ENCODE measurements at places on chromosomes 5 and 9.

DNA sequence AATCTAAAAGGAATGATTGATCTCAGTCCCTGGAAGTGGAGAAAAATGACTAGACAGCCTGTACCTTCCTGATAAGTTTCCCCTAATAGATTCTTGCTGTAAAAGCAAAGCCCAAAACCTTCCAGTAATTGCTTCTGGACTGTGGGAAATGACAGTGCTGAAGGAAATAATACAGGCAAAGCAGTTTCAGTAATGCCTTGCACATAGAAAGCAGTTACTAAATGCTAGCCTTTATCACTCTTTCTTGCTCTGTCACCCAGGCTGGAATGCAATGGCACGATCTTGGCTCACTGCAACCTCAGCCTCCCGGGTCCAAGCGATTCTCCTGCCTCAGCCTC lies 50.3 kb downstream of the MAP1B start:
- no peak for DNase-seq

GRCh38 chr9:5665059-5665458 lies 36.2 kb downstream of the RIC1 start:
- no peak for DNase-seq

DNA sequence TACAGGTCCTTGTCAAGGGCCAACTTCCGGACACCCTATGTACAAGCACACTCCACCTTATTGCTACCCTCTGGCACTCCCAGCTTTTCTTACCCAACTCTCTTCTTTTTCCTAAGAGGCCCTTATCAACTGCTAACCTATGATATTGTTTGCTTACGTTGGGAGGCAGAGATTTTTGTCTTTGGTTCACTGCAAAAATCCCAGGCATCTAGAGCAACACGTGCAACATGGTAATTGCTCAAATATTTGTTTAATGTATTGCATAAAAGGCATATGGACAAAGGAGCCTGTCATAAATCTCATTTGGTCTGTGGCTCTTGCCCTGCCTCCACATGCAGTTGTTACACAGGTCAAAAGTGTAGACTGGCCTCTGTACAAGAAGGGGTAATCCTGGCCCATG lies 35.8 kb upstream of the ATP10B start:
- no peak for DNase-seq

DNA sequence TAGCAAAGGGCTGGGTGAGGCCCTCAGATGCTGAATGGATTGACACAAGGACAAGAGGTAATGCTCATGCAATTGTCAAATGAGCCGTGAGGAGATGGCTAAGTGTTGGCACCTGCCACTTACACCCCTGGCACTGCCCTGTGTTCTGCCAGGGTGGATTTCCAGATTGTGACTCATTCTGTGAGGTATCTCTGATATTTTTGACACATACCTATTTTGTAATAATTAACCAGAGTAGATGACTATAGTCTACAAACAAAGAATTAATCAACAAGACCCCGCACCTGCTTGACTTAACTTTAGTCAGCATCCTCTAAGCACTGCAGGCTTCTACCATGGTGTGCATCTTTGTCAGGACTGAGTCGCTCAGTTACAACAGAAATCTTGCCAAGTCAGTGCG lies 200.8 kb downstream of the DIRAS2 start:
- DNase-seq: no peak

- peak; percentile 46 for DNase-seq
Measured at GRCh38 chr9:214648-215493, at the start of gene DOCK8. Gene DOCK8 (plus strand): TSS chr9:214865. CDS start chr9:214977, 112 bp downstream.

- DNase-seq: no peak
Measured at GRCh38 chr9:114046875-114047274, 31.2 kb downstream of the AMBP start.

DNA sequence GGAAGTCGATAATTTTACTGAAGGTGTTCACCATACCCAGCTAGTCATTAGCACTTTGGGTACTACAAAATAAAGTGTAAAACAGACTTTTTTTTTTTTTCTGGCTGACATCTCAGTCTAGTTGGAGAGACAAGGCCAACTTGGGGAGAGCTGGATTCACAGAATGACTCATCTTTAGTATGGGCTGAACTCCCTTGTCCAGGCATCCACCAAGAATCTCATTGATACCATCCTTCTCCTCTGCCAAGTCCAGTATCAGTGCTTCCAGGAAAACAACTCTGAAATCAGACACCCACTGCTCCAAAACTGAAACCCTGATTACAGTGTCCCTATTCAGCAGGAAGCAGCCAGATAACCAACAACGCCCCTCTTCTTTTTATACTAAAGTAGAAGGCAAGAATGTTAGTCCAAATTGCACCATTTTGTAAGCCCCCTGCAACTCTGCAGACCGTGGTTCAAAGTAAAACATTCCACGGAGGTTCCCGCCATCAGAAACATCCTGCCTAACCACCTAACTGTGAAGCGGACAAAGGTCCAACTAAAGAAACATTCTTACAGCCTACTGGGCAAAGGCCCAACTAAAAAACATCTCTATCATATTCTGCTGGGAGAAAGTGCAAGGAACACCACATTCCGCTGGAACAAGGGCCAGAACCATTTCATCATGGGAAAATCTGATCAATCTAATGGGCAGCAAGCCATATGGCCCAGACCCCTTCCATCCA lies 728.2 kb downstream of the BRINP1 start:
- peak; percentile 29 for DNase-seq

GRCh38 chr5:89105171-89105695 lies 222.2 kb upstream of the MEF2C start:
- no peak for DNase-seq

- peak; percentile 11 for DNase-seq
Measured at GRCh38 chr9:72623156-72623555, 101.7 kb downstream of the TMC1 start.

- no peak for DNase-seq
Measured at GRCh38 chr5:110807169-110807568, 68.4 kb downstream of the SLC25A46 start.

GRCh38 chr5:160466889-160467554 lies 45.4 kb downstream of the PTTG1 start:
- DNase-seq: peak; percentile 48

DNA sequence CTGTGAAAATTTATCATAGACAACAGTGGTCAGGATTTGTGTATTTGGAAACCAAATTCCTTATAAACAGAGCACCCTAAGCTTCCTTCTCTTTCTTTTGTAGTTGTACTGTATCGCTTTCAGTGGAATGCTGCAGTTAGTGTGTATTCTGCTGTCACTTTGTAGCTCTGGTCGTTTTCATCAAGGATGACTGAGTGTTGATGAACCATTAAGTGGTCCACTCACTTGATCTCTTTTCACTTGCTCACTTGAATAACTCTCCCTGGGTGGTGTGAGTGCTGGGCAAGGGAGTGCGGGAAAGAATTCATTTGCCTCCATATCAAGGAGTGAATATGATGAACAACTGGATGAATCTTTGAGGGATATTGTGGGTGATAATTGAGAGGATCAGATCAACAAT lies 1225.7 kb upstream of the WWC1 start:
- DNase-seq: no peak

DNA sequence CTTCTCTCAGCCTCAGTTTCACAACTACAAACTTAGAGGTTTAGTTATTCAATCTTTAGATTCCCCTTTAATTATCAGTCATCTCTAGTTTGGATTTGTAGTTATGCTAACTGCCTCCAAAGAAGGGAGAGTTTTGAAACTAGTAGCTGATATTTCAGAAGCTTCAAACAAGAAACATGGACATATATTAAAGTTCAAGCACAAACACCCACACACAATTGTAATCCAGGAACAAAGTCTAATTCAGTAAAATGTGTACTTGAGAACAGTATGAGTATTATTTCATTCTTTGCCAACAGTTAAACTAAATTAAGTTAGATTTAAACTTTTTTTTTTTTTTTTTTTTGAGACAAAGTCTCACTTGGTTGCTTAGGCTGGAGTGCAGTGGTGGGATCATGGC lies 71.2 kb upstream of the ABCA1 start:
- no peak for DNase-seq

- peak; percentile 77 for DNase-seq
Measured at GRCh38 chr9:96674906-96675538, 19.9 kb upstream of the PRXL2C start.

GRCh38 chr5:3401635-3402034 lies 194.0 kb upstream of the IRX1 start:
- DNase-seq: no peak

- DNase-seq: peak; percentile 73
Measured at GRCh38 chr9:107175041-107175440, 108.0 kb upstream of the RAD23B start.

GRCh38 chr5:10581867-10582511 lies 18.1 kb downstream of the ANKRD33B start:
- DNase-seq: no peak

DNA sequence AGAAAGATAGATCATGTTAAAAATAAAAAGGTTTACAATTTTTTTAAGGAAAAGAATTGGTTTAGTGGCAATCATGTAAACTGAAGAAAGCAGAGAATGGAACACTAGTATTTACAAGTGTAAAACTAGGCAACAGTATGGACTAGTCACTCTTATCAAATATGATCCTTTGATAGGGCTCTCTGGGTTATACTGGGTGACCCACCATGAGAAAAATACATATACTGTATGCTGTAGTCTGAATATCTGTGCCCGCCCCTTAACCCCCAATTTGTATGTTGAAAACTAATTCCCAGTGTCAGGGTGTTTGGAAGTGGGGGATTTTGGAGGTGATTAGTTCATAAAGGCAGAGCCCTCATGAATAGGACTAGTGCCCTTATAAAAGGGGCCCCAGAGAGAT lies 236.8 kb upstream of the TARS1 start:
- DNase-seq: no peak

DNA sequence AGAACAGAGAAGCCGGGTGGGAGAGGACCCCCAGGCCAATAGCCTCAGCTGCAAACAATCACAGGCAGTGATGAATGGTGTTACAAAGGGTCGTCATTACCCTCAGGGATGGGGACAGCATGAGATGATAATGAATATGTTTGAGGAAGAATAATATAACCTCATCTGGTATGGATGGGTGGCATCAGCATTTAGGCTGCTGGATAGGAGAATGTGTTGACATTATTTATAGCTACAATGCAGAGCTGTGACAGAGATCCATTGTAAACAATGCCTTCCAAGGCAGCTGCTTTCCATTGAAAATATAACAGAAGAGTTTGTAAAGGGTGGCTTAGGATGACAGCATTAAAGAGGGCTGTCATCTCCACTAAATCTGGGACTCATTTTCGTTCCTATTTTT lies 365.5 kb downstream of the KCNN2 start:
- DNase-seq: no peak

DNA sequence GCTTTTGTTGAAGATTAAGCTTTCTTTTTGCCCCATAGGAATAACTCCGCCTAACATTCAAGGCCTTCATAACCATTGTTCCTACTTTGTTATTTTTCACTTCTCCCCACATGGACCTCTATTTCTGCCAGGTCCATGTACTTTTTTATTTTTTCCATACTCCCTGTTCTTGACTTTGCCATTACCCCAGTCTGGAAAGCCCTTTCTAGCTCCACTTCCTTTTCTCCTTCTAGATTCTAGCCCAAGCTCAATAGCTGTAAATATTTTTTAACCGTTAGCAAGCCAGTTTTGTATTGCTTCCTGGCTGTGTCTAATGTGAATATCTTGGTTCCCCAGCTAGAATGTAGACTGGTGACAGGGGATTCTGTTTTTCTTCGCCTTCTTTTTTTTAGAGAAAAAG lies 26.1 kb downstream of the NCBP1 start:
- DNase-seq: no peak

- peak; percentile 43 for DNase-seq
Measured at GRCh38 chr5:115262011-115262320, 711 bp downstream of the PGGT1B start.

- peak; percentile 72 for DNase-seq
Measured at GRCh38 chr9:5438301-5439162, 807 bp upstream of the PLGRKT start.

DNA sequence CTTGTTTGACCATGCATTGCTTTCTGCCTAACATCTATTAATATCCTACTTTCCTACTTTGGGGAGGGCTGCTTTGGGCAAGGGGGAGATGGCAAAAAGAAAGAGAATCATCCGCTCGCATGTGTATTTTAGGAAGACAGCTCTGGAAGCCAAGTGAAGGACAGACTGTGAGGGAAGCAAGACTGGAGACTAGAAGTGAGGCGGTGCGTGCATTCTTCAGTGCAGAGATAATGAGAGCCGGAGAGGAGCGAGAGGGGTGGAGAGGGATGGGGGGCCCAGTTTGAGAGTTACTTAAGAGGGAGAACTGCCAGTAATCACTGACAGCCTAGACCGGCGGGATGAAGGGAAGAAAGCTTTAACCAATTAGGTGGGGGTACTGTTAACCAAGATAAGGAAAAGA lies 151.7 kb upstream of the RAPGEF1 start:
- no peak for DNase-seq

- no peak for DNase-seq
Measured at GRCh38 chr5:180098526-180098925, 27.0 kb upstream of the RNF130 start.

- peak; percentile 26 for DNase-seq
Measured at GRCh38 chr5:142602720-142603245, 83.1 kb downstream of the FGF1 start.

DNA sequence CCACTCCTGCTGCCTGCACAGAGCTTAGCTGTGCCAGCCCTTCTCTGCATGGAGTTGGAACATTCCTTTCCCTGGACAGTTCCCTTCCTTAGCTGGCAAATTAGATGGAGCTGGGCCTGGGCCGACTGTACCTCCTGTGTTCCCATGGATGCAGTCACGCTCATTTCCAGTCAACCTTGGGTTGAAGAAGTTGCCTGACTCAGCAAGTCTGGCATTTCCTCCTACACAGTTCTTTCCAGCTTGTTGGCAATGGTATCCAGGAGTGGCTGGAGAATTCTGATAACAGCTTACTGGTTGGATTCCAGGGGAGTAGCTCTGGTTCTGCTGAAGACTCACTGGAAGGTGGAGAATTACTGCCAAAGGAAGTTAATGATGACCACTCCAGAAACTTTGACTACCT lies 9.2 kb upstream of the TAF1L start:
- DNase-seq: peak; percentile 82

GRCh38 chr9:14962193-14962882 lies 52.1 kb upstream of the FREM1 start:
- peak; percentile 61 for DNase-seq

DNA sequence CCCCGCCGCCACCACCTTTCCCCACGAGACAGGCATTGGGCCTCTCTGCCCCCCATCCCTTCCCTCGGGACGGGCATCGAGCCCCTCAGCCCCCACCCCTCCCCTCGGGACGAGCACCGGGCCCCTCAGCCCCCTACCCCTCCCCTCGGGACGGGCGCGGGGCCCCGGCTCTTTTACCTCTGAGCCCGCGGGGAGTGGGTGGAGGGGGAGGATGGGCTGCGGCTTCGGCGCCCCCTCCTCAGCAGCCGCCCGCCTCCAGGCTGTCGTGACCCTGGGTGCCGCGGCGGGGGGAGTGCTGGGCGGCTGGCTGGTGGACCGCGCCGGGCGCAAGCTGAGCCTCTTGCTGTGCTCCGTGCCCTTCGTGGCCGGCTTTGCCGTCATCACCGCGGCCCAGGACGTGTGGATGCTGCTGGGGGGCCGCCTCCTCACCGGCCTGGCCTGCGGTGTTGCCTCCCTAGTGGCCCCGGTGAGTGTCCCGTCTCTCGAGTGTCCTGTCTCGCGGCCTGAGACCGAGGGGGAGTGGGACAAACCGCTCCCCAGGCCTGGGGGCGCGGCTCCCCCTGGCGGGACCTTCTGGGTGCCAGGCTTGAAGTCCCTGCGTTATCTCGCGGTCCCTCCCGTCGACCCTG lies 791 bp downstream of the SLC2A8 start:
- peak; percentile 39 for DNase-seq
